ENCODE measurements at places on chromosomes 2 and 18.

- no peak for DNase-seq
Measured at GRCh38 chr2:671072-671471, 6.1 kb downstream of the TMEM18 start.

DNA sequence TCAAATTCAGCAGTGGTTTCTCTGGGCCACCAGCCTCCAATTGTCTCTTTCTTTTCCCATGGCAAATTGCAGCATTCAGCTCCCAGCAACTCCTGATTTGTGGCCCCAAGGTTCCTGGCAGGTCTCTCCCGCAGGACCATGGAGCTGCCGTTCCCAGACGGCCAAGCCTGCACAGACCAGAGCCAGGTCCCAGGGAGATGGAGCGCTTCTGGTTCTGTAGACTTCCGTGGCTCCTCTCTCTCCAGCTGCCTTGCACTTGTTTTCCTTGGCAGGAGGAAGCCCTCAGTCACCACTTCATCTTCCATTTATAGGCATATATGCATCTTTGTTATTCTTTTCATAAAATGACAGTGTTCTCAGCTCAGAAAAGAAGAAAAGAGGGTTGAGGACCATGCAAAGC lies 21.7 kb downstream of the TNP1 start:
- DNase-seq = no peak

DNA sequence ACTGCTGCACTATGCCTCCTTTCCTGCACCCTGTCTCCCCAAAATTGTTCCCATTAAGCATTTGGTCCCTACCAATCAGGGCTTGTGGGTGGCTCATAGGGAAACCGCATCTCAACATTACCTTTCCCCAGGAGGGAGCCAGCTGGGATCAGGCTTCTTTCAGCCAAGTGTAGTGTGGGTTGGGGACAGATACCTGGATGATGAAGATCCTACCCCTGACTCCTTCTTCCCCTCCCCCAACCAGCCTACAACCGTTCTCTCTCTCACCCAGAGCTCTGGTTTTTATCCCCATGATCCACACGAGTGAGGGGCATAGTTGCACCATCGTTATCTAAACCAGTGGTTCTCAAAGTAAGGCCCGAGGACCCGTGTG lies 40.0 kb downstream of the ACOXL start:
- no peak for DNase-seq

DNA sequence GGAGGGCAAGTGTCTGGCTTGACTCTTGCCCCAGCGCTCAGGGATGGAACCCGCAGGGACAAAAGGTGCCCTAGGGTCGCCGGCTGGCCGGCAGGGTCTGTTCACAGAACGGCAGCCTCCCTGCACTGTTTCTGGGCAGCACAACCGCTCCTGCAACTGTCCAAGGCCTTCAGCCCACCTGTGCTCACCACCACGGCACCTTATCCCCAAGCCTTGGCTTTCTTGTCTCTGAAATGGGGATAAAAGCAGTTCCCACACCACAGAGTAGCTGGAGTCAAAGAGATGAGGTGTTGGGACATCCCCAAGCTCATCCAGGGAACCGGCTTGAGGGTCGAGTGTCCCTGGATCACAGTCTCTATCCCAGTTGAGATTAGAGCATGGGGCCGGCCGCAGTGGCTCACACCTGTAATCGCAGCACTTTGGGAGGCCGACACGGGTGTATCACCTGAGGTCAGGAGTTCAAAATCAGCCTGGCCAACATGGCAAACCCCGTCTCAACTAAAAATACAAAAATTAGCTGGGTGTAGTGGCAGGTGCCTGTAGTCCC lies 4.7 kb downstream of the SNORC start:
- DNase-seq = no peak

DNA sequence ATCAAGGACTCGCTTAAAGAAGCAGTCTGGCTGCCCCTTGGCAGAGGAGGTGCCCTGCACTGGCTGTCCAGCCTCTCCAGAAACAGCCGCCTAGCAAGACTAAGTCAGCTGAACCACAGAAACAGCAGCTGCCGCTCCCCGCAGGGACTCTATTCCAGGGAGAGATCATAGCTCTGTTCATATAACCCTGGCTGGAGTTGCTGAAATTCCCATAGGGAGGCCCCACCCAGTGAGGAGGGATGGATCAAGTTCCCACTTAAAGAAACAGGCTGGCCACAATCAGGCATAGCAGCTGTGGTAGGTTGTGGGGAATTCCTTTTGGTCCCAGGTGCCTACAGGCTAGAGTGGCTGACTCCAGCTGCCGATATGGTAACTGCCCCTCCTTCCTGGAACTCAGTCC lies 74.2 kb upstream of the MC4R start:
- no peak for DNase-seq

DNA sequence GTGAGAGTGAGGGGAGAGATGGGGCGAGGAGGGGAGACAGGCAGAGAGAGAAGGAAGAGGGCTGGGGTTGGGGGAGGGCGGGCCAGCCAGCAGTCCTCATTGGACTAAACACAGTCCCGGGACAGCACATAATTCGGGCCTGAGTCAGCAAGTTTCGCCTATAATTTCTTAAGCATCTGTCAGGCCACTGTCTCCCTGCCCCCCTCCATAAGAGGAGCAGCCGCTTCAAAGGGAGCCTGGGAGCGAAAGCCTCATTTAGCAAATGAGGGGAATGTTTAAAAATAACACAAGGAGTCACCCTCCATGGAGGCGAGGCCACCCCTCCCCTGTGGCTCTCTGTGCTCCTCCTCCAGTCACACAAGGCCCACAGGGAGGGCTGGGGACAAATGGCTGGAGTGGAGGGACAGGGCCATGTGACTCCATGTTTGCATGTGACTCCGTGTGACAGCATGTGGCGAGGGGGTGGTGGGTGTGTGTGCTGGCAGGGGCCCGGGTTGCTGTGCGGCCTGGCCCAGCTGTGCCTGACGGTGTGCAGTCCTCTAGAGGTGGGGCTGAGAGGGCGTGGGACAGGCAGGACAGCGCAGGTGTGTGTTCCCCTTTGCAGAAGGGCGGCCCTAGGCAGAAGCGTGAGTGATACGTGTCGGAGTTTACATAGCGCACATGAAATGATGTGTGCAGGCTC lies 162.4 kb downstream of the CELF4 start:
- no peak for DNase-seq

DNA sequence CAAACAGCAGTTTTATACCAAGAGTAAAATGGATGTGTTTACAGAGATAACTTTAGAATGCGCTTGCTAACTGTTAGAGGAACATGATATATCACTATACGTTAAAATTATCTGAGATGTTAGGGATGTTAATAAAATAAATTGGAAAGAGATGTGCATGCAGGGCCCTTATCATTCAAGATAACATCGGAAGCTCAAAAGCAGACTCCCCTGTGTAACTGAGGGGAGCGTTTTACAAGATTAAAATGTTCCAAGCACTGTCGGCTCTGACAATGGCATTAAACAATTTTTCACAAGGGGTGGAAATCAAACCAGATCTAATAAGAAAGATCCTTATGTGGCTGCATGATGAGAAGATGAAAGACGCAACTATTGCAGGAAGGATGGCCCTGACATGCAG lies 53.3 kb upstream of the DCC start:
- DNase-seq = no peak

- no peak for DNase-seq
Measured at GRCh38 chr18:9038277-9038871, 64.1 kb upstream of the NDUFV2 start.

DNA sequence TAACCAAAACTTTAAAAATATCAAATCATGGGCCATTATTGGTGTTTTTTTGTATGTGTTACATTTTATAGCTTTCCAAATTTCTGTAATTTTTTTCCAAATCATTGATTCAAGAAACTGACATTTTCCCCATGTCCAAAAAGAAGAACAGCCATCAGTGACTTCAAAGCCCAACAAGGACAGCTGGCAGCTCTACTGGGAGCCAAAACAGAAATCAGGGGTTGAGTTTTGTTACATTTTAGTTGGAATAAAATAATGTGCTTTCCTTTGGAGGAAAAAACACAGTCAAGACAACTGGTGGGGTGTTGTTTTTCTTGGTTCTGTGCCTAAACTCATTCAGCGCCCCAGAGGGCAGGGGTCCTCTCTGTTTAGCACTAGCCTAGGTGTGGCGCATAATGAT lies 23.8 kb downstream of the AKAIN1 start:
- DNase-seq = no peak

DNA sequence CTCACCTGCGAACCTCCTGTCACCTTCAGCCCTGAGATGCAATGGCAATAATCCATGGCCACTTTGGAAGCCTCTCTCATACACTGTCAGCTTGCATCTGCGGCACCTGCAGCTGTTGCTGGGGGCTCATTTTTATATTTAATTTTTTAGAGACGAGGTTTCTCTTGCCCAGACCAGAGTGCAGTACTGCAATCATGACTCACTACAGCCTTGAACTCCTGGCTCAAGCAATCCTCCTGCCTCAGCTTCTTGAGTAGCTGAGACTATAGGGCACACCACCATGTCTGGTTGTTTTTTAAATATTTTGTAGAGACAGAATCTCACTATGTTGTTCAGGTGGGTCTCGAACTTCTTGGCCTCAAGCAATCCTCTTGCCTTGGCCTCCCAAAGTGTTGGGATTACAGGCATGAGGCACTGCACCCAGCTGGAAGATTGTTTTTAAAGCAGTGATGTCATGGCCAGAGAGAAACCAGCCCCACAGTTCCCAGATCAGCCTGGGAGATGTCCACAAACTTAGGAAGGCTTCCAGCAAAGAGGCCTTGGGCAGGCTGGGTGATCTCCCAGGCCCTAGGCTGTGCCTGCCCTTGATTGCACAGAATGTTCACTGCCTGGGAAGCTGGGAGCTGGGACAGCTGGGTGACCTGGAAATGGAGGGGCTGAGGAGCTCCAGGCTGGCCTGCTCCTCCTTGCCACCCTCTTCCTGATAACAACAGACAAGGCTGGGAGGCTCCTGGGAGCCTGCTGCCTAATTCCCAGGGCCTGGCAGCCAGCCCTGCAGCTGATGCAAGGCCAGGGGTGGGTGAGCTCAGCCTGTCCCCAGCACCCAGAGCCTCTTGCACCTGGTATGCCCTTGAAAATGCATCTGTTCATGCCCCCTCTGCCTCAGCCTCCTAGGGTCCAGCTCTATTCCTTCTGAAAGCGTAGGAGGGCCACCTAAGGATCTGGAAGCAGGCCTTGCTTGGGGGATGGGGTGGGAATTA lies 27.1 kb downstream of the SH2D6 start:
- no peak for DNase-seq

GRCh38 chr2:158777077-158777476 lies 18.0 kb upstream of the DAPL1 start:
- DNase-seq = no peak

Data from T-helper 2 cell treated with Interferon-gamma antibody and Interleukin-4, amounts not matched to agents 5 μg/mL and 100 μg/mL, for 36 hours (primary cell).